ENCODE measurements at places on chromosomes 5 and 9. TPM values are rescaled to one million over a fixed set of nuclear protein-coding genes. Genes with fewer than 3 reads are reported as not detected.

GRCh38 chr5:89228355-89228754 lies 345.4 kb upstream of the MEF2C start:
- no peak for DNase-seq

GRCh38 chr5:55816342-55816741 lies 34.8 kb upstream of the IL31RA start:
- DNase-seq: peak; percentile 97

Gene COL15A1
- 1.9 TPM for total RNA-seq

Gene SOX30
- total RNA-seq: not detected

DNA sequence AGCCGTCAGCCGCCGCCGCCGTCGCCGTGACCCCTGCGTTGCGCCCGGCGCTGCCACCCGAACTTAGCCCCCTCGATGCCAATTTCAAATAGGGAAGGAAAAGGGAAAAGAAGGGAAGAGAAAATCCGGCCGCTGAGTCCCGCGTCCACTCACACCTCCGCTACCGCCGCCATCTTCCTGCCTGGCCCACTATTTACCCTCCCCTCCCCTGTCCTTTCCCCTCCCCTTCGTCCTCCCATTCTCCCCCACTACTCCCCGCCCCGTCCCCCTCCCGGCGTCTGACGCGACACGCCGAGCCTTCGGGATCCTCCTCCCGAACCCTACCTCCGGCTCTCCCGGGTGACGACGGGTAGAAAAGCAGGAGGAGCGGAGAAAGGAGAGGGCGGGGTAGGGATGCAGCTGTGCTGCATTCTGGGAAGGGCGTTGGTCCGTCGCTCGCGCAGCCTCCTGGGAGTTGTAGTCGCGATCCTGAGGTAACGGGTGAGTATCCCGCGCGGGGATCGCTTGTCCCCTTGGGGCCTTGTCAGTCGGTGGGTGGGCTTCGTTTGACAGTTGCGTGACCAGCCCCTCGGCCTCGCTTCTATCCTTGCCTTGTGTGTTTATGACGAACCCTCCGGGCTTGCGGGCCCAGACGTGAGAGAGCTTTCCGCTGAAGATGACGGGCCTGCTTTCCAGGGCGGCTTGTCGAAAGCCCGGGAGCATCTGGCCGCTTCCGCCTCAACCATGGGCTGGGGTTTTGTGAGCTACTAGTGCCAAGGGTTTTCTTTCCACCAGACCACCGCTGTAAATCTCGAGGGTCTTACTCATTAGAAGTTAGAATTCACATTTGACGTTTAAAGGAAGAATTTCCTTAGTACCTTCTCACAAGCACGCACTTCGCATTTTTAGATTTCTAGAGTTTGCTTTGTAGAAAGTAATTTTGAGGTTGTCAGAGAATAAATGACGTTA lies at the start of the genes CERT1 and POLK:
CERT1 (minus strand) TSS at position 195 of the 948 bp plus-strand sequence. CDS start 422 bp downstream, outside the sequence.
POLK (plus strand) TSS at position 457 of the 948 bp plus-strand sequence.
- peak; percentile 98 for DNase-seq

DNA sequence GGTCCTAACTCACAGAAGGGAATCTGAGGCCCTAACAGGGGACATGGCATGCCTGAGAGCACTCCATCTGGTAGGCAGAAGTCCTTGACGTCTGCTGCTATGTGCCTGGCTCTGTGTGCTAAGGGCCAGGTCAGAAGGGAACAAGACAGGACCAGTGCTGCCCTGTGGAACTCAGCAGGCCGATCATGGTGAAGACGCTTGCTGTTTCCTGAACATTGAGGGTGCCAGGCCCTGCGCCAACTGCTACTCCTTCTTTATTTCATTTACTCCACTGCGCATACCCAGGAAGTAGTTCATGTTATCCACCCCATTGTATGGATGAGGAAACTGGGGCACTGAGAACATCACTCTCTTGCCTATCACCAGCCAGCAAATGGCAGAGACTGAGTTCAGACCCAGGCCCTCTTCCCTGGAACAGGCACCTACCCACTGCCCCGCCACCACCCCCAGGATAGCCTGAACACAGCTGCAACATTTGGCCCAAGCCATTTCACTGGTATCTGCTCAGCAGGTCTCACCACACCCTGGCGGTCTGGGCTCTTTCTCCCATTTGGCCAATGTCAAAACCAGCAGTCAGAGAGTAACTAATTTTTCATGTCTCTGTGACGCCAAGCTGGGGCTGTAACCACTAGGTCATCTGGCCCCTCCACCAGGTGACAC lies 24.8 kb upstream of the FOXI1 start:
- no peak for DNase-seq

Gene PCDHB2
- total RNA-seq: 0.36 TPM
